ENCODE measurements at places on chromosomes 12 and 14.

DNA sequence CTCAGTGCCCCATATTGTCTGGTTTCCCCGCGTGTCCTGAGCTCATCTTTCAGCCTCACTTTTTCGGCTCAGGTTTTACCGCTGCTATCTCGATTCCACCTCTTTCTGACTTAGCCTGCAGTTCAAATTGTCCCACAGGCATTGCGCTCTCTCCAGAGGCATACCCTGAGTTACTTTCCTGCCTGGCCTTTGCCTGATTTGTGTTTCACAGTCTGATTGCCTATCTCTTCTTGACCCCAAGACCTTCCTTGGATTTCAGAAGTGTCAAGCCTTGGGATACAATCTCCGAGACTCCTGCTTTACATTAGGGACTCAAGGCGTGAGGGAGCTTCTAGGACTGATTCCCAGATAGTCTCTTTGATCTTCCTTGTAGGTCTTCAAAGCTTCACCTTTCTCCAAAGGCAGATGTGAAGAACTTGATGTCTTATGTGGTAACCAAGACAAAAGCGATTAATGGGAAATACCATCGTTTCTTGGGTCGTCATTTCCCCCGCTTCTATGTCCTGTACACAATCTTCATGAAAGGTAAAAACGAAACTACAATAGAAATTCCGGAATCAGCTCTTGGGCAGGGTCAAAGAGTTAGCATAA, 629 bp downstream of the LETMD1 start:
- DNase-seq = no peak

GRCh38 chr14:35123388-35123703, 994 bp downstream of the PRORP start:
- DNase-seq = no peak

GRCh38 chr12:15716581-15716980, 72.6 kb downstream of the EPS8 start:
- no peak for DNase-seq

- no peak for DNase-seq
Observed at GRCh38 chr14:23605931-23606585, 27.5 kb upstream of the JPH4 start.

DNA sequence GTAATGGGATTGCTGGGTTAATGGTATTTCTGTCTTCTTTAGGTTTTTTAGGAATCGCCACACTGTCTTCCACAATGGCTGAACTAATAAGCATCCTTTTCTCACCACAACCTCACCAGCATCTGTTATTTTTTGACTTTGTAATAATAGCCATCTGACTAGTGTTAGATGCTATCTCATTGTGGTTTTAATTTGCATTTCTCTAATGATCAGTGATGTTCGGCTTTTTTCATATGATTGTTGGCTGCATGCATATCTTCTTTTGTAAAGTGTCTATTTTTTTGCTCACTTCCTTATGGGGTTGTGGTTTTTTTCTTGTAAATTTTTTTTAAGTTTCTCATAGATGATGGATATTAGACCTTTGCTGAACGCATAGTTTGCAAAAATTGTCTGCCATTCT, 377.9 kb downstream of the GALC start:
- no peak for DNase-seq

DNA sequence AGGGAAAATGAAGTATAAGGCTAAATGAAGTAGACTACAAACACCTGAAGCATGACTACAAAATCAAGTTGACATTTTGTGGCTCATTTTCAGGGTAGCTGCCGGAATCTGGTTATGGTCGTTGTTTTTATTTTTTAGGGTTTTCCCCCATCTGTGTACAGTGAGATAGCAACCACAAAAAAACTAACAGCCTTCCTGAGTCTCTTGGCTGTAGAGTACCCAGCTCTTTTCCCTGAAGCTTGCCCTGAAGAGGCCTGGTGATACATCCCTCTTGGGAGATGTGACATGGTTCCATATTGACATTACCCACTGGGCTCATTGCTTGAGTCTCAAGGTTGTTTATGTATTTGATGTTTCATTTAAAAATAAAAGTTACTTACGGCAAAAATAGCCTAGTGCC, 424.0 kb downstream of the ZFP36L1 start:
- DNase-seq = no peak

DNA sequence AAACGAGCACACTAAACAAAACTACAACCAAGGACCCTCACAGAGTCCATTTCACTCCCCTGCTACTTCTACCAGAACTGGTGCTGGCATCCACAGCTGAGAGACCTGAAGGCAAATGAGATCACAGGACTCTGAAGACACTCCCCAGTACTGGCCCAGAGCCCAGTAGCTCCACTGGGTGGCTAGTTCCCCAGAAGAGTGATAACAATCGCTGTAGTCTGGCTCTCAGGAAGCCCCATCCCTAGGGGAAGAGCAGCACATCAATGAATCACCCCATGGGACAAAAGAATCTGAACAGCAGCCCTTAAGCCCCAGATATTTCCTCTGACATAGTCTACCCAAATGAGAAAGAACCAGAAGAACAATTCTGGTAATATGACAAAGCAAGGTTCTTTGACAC, 190.7 kb upstream of the BMP4 start:
- DNase-seq = no peak

- no peak for DNase-seq
Observed at GRCh38 chr12:100279159-100279558, 12.2 kb downstream of the SCYL2 start.

DNA sequence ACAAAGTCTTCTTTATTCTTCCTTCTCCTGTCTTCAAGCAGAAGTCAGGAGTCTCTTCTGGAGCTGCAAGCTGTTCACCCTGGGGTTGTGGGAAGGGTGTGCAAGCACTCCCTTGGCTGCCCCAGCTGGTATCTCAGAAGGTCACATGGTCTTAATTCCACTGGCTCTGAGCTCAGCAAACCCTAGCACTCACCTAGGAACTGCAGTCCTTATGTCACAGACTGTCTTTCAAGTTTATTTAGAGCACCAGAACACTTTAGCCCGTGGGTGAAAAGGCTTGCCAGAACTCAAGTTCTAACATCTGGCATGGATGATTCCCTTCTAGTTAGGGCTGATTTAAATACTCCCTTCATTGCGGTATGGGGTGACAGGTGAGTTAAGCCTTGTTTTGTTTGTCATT, 379.0 kb downstream of the CCER1 start:
- no peak for DNase-seq

DNA sequence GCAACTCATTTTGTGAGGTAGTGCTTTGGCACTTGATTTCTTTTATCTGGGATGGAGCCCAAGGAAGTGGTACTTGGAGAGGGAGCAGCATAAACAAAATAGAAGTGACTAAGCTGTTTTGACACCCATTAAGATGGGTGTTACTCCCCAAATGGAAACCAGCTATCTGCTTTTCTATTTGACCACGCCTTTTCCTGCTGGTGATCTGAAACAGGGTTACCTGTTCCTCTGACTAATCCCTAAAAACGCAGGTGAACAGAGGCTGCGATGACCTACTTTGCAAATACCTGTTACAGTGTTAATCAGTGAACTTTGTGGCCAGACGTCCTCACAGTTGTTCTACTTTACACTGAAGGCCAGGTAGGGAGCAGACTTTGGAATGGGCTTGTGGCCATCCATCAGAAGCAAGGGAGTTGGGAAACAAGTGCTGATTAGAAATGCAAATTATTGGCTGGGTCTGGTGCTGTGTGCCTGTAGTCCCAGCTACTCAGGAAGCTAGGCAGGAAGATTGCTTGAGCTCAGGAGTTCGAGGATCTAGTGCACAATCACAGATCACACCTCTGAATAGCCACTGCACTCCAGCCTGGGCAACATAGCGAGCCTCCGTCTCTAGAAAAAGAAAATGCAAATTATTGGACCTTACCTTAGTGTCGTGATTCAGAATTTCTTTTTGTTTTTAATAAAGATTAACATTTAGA, 58.3 kb upstream of the HECTD1 start:
- DNase-seq = no peak

DNA sequence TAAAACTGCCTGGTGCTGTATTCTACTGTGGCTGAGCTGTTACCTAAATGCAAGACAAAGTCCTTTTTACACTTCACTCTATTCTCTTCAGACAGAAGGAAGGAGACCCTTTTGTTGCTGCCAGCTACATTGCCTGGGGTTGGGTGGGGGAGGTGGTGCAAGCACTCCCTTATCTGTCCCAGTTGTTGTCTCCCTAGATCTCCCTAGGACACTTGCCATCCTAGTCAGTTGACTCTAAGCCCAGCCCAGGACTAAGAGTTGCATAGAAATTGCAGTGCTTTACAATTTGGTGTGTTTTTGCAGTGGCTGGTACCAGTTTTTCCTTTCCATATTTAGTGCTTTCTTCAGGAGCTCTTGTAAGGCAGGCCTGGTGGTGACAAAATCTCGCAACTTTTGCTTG, 35.1 kb downstream of the SCYL2 start:
- no peak for DNase-seq

DNA sequence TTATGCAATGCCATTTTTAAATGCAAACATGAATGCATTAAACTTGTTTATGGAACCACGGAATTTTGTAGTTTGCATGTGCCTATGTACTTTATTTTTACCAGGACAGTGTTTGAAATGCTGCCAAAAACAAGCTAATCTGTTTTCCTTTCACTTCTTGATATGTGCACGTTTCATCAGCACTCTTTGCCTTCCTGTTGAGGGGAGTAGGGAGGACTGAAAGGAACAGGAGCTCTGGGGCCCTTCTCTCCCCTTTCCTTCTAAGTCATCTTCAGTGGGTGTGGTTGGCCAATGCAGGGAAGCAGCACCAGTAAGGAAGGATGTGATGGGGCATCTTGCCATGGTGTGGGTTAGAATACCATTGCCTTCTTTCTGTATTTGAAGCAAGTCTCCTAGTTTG, 12.1 kb upstream of the PPP4R4 start:
- no peak for DNase-seq

- peak; percentile 30 for DNase-seq
Observed at GRCh38 chr12:29148911-29149690, at the start of gene FAR2. Gene FAR2, plus strand, starts transcription at chr12:29149278. Its CDS starts 121,172 bp downstream, at chr12:29270450.

DNA sequence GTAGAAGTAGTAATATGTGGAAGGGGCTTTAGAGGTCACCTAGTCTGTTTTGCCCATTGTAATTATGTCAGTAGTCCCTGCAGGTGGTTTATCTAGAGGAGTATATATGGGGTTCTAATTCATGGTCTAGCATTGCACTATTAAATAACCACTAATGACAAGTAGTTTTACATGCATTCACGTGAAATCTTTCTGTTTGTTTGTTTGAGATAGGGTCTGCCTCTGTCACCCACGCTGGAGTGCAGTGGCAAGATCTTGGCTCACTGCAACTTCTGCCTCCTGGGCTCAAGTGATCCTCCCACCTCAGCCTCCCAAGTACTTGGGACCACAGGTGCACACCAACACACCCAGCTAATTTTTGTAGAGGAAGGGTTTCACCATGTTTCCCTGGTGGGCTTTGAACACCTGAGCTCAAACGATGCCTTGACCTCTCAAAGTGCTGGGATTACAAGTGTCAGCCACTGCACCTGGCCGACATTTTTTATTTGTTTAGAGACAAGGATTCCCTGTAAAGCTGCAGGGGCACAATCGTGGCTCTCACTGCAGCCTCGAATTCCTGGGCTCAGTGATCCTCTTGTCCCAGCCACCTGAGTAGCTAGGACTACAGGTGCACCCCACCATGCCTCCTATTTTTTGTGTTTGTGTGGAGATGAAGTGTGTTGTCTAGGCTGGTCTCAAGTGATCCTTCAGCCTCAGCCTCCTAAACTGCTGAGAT, 12.0 kb upstream of the PSEN1 start:
- no peak for DNase-seq

DNA sequence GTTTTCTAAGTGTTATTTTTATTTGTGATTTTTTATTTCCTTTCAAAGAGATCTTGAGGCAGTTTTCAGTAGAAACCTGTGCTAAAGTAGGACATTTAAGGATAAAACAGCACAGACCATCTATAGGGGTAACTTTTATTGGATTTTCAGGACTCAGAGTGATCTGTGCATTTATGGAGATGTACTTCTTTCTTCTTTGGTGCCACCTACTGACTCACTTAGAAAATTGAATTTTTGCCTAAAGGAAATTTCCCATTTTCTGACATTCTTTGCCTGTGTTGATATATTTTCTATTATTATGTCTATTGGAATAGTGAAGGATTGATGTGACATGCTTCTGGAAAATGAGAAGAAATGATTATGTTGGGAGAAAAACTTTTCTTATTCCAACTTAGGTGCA, 113.0 kb downstream of the UNC79 start:
- no peak for DNase-seq

DNA sequence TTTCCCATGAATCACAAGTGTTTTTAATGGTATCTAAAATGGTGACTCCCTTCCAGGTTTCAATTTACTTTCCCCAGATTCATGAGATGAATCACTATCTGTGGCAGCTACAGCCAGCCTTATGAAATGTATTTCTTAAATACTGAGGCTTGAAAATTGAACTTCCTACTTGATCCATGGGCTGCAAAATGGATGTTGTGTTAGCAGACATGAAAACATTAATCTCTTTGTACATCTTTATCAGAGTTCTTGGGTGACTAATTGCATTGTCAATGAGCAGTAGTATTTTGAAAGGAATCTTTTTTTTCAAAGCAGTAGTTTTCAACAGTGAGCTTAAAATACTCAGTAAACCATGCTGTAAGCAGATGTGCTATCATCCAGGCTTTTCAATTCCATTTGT, 250.8 kb downstream of the SLC6A15 start:
- no peak for DNase-seq

DNA sequence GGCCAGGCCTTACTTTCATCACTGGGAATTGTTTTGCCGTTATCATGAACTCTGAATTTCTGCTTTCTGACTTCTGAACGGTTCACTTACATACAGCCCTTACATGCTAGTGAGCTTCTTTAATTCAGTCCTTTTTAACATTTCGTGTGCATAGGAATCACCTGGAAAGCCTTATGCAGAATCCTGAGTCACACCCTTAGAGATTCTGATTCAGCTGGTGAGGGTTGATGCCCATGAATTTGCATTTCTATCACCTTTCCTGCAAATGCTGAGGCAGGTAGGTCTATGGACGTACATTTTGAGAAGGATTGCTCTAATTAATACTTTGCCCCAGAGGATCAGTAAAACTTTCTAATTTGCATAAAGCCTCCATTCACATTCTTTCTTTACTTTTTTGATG, 44.0 kb downstream of the PPHLN1 start:
- DNase-seq = no peak

DNA sequence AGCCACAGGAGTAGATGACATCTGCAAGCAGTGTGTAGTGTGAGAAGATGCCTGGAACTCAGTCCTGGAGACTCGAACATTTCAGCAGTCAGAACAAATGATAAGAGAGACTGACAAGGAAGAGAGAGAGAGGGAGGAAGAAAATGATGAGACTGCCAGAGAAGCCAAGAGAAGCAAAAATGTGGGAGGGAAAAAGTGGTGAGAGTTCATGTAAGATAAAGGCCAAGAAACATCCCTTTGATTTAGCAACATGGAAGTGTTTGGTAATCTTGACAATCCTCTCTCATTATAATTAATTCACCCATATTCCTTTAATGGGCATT, 42.6 kb downstream of the LIMA1 start:
- no peak for DNase-seq

Data from uterus (tissue), 4 donors.